ENCODE measurements at places on chromosomes 11 and 22.

DNA sequence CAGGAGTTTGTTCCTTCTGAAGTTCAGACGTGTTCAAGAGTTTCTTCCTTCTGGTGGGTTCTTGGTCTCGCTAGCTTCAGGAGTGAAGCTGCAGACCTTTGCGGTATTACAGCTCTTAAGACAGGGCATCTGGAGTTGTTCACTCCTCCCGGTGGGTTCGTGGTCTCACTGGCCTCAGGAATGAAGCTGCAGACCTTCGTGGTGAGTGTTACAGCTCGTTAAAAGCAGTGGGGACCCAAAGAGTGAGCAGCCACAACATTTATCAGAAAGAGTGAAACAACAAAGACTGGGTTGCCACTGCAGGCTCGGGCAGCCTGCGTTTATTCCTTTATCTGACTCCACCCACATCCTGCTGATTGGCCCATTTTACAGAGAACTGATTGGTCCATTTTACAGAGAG, 373.1 kb downstream of the ETS1 start:
- H3K4me3 ChIP-seq, result no peak overlapping the region
- no peaks in the 10 kb centered on the region for H3K27me3 ChIP-seq
- DNase-seq, result no peak
- no peaks in the 10 kb centered on the region for H3K36me3 ChIP-seq

DNA sequence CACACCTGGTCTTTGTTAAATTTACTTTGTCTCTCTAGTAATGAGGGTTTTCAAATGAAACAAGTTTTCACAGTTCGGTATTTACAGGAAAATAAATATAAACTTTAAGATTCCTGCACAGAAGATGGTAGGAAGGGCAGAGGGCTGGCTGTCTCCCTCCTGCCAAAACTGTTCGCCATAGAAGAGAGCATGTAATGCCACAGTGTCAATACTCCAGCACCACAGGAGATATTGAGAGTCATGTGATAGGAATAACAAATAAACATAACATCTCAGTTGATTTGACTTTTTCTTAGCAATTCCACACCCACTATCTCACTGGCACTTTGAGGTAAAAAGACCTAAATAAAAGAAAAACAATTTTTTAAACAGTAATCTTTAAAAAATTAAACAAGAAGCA, 100.9 kb downstream of the MRTFA start:
- no peak for DNase-seq
- H3K36me3 ChIP-seq, result no peaks in the 10 kb centered on the region
- H3K27me3 ChIP-seq, result no peaks in the 10 kb centered on the region
- H3K27ac ChIP-seq, result no peak overlapping the region
- H3K4me3 ChIP-seq, result no peak overlapping the region
- peaks cover 37% of the 10 kb centered on the region for H3K4me1 ChIP-seq

GRCh38 chr22:47062126-47062525, 299.7 kb downstream of the TBC1D22A start:
- H3K4me3 ChIP-seq, result no peak overlapping the region
- no peak overlapping the region for H3K27ac ChIP-seq
- H3K36me3 ChIP-seq, result peaks cover 10% of the 10 kb centered on the region
- H3K27me3 ChIP-seq, result no peaks in the 10 kb centered on the region

- H3K4me1 ChIP-seq, result peaks cover 7% of the 10 kb centered on the region
- H3K36me3 ChIP-seq, result no peaks in the 10 kb centered on the region
- no peak for DNase-seq
- H3K4me3 ChIP-seq, result no peak overlapping the region
These were observed 6.8 kb upstream of the SLC22A8 start for GRCh38 chr11:63022441-63022840.

- no peak for DNase-seq
- H3K4me1 ChIP-seq, result peaks cover 4% of the 10 kb centered on the region
- no peak overlapping the region for H3K27ac ChIP-seq
- no peaks in the 10 kb centered on the region for H3K27me3 ChIP-seq
These were observed 15.8 kb downstream of the P2RY2 start for GRCh38 chr11:73233692-73234470.

GRCh38 chr22:29032014-29032475, 29.6 kb downstream of the C22orf31 start:
- peaks cover 25% of the 10 kb centered on the region for H3K4me1 ChIP-seq
- peak overlapping the region; percentile 69 for H3K4me3 ChIP-seq
- H3K36me3 ChIP-seq, result no peaks in the 10 kb centered on the region
- peaks cover 12% of the 10 kb centered on the region for H3K27me3 ChIP-seq
- no peak for DNase-seq
- H3K27ac ChIP-seq, result no peak overlapping the region

GRCh38 chr11:63991558-63991957, 5.3 kb downstream of the OTUB1 start:
- H3K27me3 ChIP-seq, result no peaks in the 10 kb centered on the region
- H3K27ac ChIP-seq, result no peak overlapping the region
- peaks cover 9% of the 10 kb centered on the region for H3K4me1 ChIP-seq
- H3K4me3 ChIP-seq, result no peak overlapping the region
- peaks cover 53% of the 10 kb centered on the region for H3K36me3 ChIP-seq

DNA sequence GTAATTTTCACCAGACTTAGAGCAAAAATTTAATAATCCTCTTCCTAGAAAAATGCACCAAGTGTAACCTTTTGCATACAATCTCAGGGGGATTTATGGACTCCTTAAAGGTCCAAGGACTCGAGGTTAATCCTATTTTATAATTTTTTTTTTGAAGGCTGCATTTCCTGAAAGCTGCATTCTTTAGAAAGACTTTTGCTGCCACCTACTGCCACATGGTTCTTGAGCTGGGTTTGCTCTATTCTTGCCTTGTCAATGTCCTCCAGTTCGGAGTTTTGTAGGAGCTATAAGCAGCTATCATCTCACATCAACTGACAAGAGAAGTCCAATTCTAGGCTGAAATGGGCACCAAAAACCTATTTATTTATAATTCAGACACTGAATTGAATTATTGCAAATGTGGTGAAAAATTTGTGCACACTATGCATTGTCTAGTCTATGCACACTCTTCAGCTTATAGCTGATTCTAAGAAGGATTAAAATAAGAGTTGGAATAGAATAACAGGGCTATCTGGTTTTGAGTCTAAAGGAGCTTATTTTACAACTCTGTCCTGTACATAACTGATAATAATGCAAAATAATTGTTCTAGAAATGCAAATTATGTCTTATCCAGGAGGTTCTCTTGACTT, 31.3 kb downstream of the TRAF6 start:
- peaks cover 3% of the 10 kb centered on the region for H3K36me3 ChIP-seq
- no peaks in the 10 kb centered on the region for H3K27me3 ChIP-seq
- peak; percentile 83 for DNase-seq

GRCh38 chr22:39833610-39834009, 60.0 kb downstream of the ENTHD1 start:
- H3K27ac ChIP-seq, result no peak overlapping the region
- H3K27me3 ChIP-seq, result no peaks in the 10 kb centered on the region
- no peak for DNase-seq
- H3K4me3 ChIP-seq, result no peak overlapping the region

DNA sequence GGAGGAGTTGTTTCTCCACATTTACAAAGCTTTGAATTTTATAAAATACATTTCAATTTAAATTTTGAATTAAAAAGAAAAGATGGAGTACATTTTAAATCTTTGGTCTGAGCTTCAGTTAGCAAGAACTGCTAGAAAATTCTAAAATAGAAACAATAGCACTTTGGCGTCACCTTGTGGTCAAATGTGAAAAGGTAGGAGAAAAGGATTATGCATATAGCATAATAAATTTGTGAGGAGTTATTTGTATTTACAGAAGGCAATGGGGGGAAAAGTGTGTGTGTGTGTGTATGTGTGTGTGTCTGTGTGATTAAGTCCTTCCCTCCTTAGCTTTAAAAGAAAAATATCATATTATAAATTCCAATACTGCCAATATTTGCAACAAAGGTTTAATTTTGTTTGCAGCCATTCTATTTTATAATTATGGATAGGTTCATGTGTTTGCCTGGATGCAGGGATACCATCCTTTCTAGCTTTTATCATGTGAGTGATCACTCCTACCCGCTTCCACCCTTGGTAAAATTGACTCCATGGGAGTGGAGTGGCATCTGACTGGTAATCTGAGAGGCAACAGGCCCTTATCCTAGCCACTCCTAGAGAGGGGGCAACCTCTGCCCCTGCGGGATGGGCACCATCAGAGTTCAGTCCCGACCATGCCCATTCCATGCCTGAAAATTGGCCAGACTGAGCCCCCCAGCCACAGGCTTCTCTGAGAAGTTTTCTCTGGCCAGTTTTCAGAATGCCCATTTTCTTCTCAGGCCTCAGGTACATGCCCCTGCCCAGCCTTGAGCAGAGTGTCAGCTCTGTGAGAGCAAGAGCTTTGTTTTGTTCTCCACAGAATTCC, 13.6 kb upstream of the LGR4 start:
- H3K27ac ChIP-seq, result no peak overlapping the region
- peak; percentile 57 for DNase-seq

- peak overlapping the region; percentile 6 for H3K4me3 ChIP-seq
- H3K27ac ChIP-seq, result no peak overlapping the region
- DNase-seq, result no peak
- no peaks in the 10 kb centered on the region for H3K36me3 ChIP-seq
- H3K27me3 ChIP-seq, result no peaks in the 10 kb centered on the region
These were observed 2.7 kb downstream of the TNRC6B start for GRCh38 chr22:40180403-40180802.

- peak; percentile 17 for DNase-seq
- no peaks in the 10 kb centered on the region for H3K4me1 ChIP-seq
- no peaks in the 10 kb centered on the region for H3K36me3 ChIP-seq
- H3K27me3 ChIP-seq, result no peaks in the 10 kb centered on the region
- no peak overlapping the region for H3K4me3 ChIP-seq
These were observed 120.9 kb downstream of the ME3 start for GRCh38 chr11:86551288-86552092.

Data from common myeloid progenitor, CD34-positive (primary cell).